ENCODE measurements at places on chromosomes 1 and 21.

DNA sequence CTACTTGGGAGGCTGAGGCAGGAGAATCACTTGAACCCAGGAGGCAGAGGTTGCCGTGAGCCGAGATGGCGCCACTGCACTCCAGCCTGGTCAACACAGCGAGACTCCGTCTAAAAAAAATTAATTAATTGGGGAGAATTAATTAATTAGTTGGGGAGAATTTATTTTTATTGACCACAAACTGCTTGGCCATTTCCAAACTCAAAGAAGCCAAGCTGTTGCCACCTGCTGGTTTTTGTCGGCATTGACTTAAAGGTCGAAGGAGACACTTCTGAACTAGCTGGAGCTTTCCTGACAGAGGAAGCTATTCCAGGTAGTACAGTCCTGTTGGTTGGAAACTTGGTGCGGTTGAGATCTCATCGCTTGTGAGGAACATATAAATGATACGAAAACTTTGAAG is 13.1 kb downstream of the MAP1LC3C start:
- DNase-seq = peak; percentile 48

GRCh38 chr1:201505503-201505890 is 1.4 kb downstream of the CSRP1 start:
- peak; percentile 66 for DNase-seq

DNA sequence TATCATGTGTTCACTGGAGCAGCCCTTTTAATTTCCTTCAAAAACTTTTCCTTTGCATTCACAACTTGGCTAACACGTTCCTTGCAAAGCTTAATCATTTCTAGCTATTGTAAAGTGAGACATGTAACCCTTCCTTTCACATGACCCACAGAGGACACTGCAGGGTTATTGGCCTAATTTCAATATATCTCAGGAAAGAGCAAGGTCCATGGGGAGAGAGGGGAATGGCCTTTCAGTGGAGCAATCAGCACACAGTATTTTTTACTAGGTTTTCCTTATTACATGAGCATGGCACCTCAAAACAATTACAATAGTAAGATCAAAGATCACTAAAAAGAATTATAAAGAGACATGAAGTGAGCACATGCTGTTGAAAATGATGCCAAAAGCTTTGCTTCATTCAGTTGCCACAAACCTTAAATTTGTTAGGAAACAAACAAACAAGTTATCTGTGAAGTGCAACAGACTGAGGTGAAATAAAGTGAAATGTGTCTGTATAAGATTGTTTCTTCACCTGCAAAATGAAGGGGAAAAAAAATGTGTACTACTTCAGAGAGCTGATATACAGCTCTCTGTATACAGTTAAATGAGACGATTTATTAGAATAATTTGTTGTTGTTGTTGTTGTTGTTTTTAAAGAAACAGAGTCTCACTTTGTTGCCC is 61.5 kb downstream of the EIF4G3 start:
- no peak for DNase-seq

GRCh38 chr1:224713228-224713627 is 97.1 kb downstream of the CNIH3 start:
- no peak for DNase-seq

Data from H4 (cell line).